RWPE2 (cell line): ENCODE measurements at places on chromosomes 6 and 20.

DNA sequence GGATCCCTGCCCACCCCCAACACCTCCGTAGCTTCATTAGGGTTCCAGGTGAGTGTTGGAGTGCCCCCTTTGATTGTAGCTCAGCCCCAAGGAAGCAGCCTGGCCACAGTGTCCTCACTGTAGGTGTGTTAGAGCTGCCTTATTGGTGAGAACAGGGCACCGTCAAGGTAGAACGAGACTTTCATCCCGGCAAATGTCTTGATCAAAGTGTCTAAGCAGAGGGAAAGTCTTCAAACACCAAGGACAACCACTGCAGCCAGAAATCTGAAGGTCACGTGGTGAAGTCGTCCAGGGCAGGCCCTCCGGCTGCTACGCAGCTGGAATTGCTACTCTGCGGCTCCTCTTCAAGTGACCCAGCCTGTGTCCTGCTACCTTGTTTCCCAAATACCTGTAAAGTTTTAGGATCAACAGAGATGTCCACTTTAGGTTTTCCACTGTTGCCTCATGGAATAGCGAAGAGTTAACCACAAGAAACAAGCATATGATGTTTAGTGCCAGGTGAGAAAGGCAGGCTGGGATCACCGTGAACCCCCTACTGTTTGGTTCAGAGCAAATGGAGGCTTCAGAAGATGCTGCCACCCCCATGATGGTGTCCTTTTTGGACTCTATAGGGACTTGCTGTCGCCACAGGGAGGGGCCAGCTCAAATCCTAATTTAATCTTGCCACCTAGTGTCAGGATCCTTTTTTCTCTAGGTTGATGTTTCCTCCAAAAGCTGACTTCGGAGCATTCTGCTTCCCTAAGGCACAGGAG, 1.7 kb upstream of the DLL1 start:
- no peak for DNase-seq

DNA sequence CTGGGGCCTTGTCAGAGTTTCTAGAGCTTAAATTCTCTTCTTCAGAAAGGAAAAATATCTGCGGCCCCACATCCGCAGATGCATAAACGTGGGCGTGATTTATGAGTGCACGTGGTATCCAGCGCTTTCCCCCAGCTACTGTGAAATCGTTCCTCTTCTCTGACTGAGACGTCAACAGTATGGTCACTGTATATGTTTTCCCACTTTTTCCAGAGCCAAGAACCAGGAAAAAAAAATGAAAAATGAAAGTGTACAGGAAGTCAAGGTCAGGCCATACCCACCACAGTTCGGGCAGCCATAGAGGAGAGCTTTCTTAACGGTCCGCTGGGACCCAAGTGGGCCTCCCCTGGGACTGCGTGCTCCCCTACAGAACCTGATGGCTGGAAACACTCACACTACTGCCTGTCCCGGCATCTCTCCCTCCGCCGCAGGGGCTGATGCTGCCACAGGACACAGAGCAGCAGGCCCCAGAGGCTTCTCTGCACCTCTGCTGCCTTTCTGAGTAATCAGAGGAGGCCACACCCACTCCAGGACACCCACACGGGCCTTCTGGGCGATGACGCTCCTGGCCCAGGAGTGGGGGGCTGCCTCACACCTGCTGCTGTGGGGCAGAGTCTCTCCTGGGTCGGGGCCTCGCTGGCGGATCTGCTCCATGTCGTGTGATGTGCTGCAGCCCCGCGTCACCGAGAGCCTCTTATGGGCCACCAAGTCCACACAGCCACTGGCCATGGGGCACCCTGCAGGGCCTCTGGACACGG, 16.4 kb upstream of the STX16 start:
- peak; percentile 84 for DNase-seq

- no peak for DNase-seq
Measured at GRCh38 chr6:27406085-27406484, 17.5 kb downstream of the ZNF391 start.

GRCh38 chr6:113642714-113643406, 214.3 kb upstream of the MARCKS start:
- DNase-seq = no peak

- DNase-seq = no peak
Measured at GRCh38 chr6:45576648-45577624, 199.2 kb upstream of the SUPT3H start.

- DNase-seq = no peak
Measured at GRCh38 chr6:39214846-39215639, 14.2 kb downstream of the KCNK5 start.

- DNase-seq = no peak
Measured at GRCh38 chr20:5592823-5593739, 157.1 kb upstream of the SHLD1 start.

DNA sequence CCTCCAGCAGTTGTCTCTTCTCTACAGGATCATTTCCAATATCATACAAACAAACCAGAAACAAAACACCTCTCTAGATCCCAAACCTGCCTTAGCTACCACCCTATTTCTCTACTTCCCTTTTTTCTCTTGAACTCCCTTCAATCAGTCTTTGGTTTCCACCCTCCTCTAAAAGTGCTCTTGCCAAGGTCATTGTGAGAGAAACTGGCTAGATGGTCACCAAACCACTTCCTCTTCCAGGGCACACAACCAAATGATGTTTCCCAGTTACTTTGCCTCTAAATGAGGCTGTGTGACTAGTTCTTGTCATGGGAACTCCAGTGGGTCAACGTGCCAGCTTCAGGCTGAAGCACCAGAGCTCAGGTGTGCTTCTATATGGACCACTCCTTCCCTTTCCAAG, 85.8 kb upstream of the ARMC2 start:
- DNase-seq = no peak

- no peak for DNase-seq
Measured at GRCh38 chr6:169724494-169725124, at the start of gene PHF10. Gene PHF10 (minus strand): TSS chr6:169724500. CDS start chr6:169723931, 569 bp downstream.

DNA sequence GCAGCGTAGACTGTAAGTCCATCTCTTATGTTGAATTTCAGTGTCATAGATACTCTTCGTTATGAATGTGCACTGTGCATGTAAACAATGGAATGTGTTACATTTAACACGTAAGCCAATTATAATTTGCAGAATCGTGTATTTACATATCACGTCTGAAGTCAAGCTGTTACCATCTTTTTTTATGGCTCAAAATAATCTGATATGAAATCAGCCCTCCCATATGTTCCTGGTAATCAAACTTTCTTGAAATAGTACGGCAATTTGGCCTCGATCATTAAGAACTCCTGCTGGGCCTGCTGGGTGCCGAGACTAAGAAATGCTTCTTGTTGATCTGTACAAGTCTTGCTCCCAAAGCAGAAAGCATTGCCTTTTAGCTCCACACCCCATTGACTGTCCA, 89.6 kb upstream of the DOK5 start:
- no peak for DNase-seq

DNA sequence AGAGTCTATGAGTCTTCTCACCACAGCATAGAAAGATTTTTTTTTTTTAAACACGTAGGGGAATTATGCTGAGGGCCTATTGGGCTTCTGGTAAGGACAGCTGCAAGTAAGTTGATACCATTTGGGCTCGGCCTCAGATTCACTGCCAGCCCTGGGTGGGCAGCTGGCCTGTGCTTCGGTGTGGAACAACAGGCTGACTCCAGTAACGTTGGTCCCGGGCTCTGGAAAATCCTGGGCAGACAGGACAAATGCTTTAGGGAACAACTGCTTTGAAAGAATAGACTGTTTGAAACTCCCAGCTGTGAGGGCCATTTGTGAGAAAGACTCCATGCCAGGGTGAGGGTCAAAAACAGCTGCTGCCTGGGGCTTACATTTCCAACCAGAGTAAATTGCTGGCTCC, 366.5 kb downstream of the QKI start:
- DNase-seq = no peak

DNA sequence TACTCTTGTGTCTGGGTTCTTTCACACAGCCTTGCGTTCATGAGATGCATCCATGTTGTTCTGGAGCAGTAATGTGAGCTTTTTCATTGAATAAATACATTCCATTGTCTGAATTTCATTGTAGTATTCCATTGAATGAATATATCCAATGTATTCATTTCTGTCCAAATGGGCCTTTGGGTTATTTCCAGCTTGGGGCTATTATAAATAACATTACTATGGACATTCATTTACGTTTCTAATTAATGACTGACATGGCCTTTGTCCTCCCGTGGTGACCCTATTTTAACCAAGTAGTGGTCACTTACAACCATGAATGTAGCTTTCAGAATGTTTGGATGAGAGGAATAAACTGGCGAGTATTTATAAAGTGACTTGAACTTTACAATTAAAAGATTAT, 30.1 kb upstream of the NAA20 start:
- no peak for DNase-seq

- no peak for DNase-seq
Measured at GRCh38 chr20:25533920-25534700, 51.2 kb downstream of the NINL start.

DNA sequence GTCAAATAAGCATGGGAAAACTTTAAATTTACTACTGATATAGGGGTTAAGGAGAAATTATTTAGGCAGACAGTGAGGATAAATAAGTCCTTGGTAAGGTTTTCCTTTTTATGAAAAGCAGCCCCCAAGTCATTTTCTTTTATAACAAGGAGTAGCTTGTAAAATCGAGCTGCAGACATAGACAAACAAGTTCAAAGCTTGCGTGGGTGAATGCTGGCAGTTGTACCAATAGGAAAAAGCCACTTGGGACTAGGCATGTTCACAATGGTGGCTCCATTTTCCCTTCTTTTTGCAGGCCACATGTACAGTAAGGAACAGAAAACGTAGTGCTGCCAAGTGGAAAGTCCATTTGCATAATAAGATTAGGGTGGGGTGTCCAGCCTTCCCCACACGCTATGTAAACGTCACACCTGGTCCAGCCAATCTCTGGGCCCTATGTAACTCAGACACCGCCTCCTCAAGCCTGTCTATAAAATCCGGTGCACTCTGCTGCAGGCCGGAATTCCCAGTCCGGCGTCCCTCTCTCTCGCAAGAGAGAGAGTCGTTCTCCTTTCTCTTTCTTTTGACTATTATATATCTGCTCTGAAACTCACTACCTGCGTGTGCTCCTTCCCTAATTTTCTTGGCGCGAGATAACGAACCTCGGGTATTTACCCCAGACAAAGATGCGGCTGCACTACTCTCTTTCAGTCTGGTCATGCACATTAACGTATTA, 217.1 kb upstream of the MAN1A1 start:
- no peak for DNase-seq

DNA sequence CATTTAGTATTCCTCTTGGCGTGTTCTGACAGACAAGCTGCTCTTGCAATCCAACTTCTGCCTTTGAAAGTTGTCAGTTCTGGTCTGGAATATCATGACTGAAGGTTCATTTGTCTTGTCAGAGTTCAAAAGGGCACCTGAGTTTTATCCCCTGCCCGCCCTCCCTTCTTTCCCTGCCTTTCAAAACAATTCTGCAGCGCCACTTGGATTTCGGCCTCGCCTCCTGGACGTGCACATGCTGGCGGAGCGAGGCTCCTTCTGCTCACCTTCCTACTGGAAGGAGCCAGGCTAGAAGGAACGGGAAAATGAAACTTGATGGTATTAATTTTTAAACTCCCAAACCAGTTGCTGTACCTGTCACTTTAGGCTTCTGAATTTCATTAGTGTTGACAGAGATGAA, 55.7 kb upstream of the HDGFL1 start:
- no peak for DNase-seq

- DNase-seq = no peak
Measured at GRCh38 chr20:32960222-32960518, 44.1 kb downstream of the SUN5 start.
